CD4-positive, alpha-beta T cell treated with Interleukin-21 for 1 hour (primary cell): ENCODE measurements at places on chromosomes 7 and 10.

DNA sequence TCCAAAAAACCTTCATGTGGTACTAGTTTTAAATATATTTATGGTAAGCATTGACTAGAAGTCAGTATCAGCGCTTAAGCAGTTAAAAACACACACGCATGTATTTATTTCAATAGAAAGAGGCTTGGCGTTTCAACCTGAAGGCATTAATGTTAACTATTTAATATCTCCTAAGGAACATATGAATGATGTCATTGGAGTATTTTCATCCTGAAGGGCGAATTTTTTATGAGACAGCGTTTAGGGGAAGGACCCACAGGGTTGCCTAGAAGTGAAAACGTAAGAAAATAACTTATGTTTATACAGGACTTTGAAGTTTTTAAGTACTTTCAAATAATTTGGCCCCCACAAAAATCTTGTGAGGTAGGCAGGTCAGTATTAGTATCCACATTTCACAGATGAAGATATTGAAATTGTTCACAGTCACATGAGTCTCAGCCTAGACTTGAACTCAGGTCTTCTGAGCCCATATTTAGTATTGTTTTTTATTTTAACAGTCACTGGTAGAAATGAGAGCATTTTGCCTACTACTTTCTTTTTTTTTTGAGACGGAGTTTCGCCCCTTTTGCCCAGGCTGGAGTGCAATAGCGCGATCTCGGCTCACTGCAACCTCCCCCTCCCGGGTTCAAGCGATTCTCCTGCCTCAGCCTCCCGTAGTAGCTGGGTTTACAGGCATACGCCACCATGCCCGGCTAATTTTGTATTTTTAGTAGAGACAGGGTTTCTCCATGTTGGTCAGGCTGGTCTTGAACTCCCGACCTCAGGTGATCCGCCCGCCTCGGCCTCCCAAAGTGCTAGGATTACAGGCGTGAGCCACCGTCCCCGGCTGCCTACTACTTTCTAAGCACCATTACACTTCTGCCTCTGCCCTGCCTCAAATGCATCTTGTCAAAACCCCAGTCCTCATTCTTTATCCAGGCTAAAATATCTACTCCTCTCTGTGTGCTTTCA is 1.8 kb downstream of the SLK start:
- no peak for DNase-seq

DNA sequence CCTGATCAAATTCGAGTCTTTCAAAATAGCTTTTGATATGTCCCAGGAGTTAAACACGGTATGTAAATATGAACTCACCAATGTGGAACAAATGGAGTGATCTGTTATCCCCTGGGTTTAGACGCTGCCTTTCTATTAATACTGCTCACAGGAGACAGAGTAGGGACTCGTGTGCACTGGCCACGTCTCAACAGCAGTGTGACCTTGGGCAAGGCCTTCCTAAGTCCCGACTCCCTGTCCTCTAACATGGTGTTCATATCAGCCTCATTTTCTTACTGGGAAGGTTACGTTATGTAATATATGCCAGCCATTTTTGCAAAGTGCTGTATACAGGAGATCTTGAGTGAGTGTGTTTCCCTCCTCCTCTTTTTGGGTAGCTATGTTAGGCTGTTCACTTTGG is 1.8 kb downstream of the WDR37 start:
- no peak for DNase-seq

- DNase-seq, result no peak
Observed at GRCh38 chr10:124529661-124530214, 68.1 kb downstream of the LHPP start.

GRCh38 chr7:39650676-39651075 is 27.3 kb downstream of the RALA start:
- DNase-seq, result no peak

- DNase-seq, result no peak
Observed at GRCh38 chr10:89621438-89621837, 23.6 kb downstream of the PANK1 start.

- no peak for DNase-seq
Observed at GRCh38 chr10:132521041-132521465, 16.5 kb upstream of the INPP5A start.
